ENCODE measurements at places on chromosomes 5 and 9. TPM values are rescaled to one million over a fixed set of nuclear protein-coding genes. Genes with fewer than 3 reads are reported as not detected.
A peak's percentile ranks its signal among the peaks of the same experiment; 100 is the strongest.

The GADD45G gene
- 1.1 TPM for polyA plus RNA-seq

The TMEFF1 gene
- not detected for polyA plus RNA-seq

The C9orf50 gene
- not detected for polyA plus RNA-seq

The TPM2 gene
- 2.8 TPM for polyA plus RNA-seq

The ACOT12 gene
- not detected for polyA plus RNA-seq

The ABO gene
- 0.50 TPM for polyA plus RNA-seq

DNA sequence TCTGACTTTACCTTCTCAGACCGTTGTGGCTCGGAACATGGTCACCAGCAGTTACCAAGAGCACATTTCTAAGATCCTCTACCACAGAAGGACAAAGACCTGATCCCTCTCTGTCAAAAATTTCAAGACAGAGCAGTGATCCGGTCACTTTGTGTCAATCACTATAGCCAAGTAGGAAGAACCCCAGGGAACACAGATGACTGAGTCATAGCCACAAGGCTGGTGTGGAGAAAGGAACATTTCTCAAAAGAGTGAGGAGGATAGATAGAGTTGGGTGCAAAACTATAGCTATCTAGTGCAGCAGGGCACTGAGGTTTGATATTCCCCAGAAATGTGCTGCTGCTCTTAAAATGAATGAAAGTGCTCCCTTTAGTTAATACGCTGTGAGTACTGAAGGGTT is 130.7 kb upstream of the SMIM23 start:
- no peak for DNase-seq

GRCh38 chr9:124217836-124218437 is 39.8 kb upstream of the NEK6 start:
- DNase-seq, result peak; percentile 51

DNA sequence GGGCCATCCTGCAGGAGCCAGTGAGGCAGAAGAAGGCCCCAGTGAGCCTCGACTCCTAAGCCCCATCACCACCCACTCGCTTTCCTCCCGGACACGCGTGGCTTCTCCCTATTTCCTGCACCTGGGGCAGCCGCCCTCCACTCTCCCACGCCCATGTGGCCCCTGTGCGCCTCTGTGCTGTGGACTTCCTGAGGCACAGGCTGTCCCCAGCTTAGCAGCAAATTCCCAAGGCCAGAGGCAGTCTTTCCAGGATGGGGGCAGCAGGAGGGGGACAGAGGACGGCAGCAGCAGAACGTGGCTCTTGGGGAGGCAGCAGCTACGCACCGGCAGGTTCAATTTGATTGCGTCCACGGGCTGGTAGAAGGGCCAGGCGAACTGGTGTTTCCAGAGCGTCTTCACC is 14.9 kb downstream of the BRD3 start:
- DNase-seq, result no peak

DNA sequence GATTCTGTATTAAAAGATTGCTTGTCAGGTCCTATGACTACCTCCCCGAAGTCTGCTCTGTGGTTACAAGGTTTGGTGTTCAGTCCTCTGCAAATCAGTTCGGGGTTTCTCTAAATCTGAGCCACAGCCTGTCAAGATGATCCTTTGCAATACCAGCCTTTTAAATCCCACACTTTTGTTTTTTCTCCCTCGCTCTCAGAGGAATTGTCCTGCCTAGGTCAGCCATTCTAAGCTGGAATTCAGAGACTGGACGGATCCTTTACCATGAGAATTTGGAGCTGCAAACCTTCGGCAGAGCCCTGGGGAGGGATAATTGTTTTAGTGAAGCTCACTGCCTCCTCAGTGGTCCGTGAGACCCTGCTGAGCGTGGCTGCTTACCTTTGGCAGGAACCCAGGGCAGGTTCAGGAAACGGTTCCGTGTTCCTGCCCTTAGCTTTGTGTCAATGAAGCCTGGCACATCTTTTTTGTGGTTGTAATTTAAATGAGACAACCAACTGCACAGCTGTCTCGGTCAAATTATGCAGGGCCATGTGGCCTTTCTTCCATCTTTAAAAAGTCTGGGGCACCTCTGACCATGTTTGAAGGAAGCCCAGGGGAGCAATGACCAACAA is 47.2 kb downstream of the EBF1 start:
- DNase-seq, result no peak

GRCh38 chr5:88682131-88682530 is 200.9 kb downstream of the MEF2C start:
- no peak for DNase-seq

DNA sequence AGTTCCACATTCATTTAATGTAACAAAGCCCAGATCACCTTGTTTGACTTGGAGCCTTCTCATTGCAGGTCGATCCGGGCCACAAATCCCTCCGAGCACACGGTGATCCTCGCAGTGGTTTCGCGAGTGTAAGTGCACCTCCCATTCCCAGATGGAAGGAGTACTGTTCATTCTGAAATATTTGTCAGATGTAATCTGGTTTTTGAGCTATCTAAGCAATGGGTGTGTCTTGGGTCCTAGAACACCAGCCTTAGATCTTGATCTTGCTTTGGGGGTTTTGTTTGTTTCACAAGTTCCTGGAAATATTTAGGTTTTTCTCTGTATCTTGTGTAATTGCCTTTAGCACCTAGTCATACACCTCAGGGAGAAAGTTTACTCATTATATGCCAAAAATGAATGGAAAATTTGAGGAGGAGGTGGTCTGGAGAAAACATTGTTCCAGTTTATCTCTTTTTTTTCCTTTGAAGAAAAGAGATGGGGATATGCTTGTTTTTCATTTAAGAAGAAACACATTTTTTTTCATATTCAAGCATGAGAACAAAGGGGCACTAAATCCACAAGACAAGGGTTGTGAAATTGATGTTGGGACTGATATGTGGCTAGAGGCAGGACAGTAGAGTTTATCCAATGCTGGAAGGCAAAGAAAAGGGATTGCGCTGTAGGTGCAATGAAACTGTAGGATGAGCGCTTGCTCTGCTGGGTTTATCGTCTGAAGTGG is 118.6 kb downstream of the PDE8B start:
- DNase-seq, result no peak

- peak; percentile 12 for DNase-seq
Measured at GRCh38 chr9:79812507-79813257, 240.9 kb downstream of the TLE4 start.

DNA sequence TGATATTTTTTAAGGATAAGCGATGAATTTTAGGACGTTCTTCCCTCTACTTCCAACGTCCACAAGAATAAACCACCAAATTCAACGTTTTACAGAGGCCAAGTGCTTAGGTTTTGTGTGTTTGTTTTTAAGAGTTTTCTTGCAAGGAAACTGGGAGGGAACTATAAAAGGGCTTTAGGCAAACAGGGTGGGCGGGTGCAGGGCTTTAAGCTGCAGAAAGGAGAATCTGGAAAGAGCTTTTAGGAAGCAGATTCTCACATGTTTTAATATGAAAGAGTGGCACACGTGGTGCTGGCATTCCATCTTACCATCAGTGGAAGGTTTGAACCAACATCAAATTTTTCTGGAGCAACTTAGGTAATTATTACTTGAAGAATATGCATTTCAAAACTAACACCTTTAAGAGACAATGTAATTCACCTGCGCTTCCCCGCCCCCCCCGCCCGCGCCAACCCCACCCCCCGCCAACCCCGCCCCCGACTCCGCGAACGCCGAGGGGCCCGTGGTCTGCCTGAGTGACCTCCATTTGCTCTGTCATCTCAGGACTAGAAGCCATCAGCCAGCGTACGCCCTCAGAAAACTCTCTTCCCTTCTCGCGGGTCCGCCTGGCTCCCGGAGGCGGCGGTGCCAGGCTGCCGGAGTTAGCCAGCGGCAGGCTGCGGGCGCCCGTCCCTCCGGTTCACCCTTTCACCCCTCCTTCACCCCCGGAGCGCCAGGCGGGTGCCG is 911 bp upstream of the PIK3R1 start:
- no peak for DNase-seq

- DNase-seq, result no peak
Measured at GRCh38 chr5:68403301-68403700, 187.7 kb downstream of the PIK3R1 start.

DNA sequence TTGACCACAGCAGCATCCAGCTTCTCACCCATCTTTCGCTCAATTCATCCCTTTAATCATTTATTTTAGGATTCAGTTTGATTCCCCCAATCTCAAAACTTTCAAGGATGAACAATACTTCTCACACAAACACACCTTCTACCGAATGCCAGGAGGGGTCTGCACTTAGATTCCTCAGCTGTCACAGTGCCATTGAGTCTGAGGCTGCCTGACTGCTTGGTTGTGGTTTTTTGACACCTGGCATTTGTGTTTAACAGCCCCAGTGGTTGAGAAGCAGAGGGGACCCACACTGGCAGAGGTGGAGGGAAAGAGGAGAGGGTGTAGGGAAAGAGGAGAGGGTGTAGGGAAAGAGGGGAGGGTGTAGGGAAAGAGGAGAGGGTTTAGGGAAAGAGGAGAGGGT is 54.9 kb downstream of the PALM2AKAP2 start:
- no peak for DNase-seq

DNA sequence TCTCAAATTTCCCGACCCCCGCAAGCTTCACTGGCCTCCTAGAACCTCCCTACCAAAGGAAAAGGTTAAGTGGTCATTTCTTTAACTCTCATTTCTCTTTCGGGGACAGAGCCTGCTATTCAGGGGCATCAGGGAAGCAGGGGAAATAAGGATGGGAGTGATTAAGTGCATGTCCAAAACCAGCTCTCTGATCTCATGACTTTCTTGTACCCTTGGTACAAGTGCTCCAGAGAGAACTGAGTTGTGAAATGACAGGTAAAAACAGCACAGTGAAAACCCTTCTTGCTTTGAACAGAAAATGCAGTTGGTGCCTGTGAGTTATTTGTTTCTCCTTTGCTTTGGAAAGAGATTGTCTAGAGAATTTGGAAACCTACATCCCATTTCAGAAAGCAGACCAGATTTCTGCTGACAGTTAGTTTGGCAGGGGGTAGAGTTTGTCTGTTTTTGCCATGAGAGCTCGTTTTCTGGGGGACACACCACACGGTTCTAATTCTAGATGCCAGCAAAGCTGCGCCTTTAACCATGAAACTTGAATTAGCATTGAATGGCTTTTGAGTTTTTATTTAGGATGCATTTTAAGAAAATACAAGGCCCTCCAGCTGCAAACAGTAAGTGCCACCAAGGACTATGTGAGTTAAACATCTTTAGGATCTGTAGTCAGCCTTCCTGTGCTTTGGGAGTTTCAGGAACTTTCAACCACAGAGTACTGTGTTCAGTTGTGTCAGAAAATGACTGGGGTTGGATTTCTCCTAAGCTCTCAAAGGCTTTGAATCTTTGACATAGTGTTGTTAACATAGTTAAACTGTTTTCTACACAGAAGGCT is 161.7 kb upstream of the LHFPL2 start:
- no peak for DNase-seq

DNA sequence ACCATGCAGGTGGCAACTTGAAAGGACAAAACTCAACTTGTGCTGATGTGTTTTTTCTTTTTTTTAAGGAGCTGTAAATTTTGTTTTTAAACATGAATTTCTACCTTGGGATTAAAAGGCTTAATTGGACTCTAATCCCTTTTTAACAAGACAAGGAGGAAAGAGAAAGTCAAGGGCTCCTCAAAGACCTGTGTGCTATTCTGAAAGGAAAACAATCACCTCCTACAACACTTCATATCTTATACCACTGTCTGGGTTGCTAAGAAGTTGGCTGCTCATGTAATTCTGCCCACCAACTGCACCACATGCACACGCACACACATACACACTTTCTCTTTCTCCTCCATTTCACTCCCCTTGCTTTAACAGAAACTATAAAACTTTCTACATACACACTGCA is 78.6 kb downstream of the SH3RF2 start:
- DNase-seq, result no peak

DNA sequence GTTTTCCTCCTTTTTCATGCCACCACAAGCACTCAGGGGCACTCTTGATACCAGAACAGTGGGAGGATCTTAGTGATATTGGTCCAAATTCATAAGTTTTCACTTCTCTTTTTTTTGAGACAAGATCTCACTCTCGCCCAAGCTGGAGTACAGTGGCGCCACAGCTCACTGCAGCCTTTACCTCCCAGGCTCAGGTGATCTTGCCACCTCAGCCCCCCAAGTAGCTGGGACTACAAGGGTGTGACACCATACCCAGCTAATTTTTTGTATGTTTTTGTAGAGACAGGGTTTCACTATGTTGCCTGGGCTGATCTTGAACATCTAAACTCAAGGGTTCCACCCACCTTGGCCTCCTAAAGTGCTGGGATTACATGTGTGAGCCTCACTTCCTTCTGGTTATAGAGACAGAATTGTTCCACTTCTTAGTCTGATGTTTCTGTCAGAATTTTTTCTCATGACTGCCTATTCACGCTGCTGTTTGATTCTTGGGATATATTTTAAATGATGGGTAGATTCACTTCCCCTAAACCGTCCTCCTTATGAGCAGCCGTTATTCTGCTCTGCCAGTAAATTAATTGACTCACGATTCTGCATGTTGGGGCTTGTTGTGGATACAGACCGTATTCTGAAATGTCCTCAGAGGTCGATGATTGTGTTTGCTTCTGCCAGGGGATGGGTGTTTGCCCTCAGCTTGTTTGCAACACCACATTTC is 30.8 kb downstream of the MTAP start:
- DNase-seq, result peak; percentile 82

GRCh38 chr9:38007016-38007415 is 62.0 kb downstream of the SHB start:
- DNase-seq, result no peak

Measured in CD14-positive monocyte (primary cell).